Stimulated activated CD4-positive, alpha-beta T cell treated with anti-CD3 and anti-CD28 coated beads, Interleukin-4, amount 100 ng/mL, for 1 hour (primary cell): ENCODE measurements at places on chromosomes 1 and 21.

DNA sequence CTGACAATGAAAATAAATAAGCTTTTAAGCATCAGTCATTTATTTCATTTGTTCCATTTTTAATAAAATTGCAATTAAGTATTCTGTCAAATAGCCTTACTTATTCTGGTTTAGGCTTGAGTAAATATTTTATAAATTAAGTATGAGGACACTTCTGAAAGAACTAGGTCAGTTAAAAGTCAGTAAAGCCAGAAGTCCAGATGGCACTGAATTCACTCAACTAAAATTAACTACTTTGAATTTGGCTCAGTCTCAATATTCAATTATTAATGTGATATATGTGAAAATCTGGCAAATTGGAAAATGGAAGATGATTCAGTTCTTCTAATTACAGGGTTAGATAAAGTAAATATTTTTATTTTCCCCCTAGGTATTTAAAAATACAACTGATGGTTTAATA lies 174.2 kb downstream of the BRINP3 start:
- DNase-seq = no peak

DNA sequence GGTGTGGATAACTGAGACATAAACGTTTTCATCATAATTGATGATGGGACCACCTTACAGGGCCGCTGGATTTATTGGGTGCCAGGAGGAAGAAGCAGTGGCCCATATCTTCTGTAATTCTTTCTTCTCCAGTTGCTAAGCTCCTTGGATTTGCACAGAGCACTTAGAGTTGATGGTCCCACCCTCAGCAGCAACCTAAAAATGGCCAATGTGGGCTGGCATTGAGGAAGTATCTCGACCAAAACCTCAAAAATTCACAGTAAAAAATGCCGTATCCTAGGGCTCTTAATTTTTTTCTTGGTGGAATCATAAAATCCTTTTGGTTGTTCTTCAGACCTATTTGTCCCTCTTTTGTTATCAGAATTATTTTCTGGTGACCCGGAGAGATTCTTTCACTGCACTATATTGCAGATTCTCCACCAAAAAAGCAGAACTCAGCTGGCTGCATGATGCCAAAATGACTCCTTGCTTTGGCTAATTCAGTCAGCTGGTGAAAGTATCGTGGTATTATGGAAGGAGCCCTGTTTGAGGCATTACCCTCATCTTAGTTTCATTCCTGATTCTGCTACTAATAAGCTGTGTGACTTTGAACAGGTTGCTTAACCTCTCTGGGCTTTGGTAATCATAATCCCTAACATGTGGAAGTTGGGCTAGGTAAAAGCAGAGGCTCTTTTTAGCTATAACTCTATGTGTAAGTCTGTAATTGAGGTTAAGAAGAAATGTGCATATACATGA lies 27.6 kb downstream of the KIRREL1 start:
- no peak for DNase-seq

DNA sequence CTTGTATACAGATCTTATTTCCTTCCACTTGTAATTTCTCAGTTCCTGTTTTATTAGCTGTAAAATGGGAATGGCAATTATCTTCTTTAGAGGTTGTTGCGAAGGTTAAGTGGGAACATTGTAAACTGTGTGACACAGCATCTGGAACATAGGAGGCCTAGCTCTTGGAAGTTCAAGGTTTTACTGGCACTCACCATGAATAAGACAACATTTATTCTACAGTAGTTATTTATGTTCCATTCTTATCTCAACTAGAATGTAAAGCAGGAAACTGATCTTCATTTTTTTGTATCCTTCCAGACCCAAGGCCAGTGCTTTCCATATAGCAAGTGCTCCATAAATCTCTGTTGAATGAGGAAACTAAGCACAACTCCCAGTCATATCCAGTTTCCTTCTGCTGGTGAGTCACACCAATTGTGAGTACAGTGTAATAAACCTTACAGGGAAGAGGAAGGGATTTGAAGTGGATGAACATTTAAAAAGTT lies 1.4 kb downstream of the BCL10 start:
- DNase-seq = no peak

DNA sequence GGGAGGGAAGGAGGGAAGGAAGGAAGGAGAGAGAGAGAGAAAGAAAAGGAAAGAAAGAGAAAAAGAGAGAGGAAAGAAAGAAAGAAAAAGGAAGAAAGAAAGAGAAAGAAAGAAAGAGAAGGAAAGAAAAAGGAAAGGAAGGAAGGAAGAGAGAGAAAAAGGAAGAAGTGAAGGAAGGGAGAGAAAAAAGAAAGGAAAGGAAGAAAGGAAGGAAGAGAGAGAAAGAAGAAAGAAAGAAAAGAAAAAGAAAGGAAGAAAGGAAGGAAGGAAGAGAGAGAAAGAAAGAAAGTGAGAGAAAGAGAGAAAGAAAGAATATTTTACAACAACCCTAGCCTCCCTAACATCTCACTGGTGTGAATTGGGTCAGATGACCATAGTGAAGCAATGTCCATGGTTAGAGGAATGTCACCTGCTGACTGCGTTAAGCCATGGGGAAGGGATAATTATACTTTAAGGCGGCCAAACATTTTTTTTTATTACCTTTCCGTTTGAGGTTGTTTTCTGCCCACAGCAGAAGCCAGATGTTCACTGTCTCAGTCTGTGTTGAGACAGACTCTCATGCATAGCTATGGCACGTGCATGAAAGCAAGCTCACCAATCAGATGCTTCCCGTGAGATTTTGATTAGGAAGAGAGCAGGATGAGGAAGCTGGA lies 76.4 kb downstream of the SNRPE start:
- no peak for DNase-seq

- DNase-seq = no peak
Measured at GRCh38 chr1:110982320-110982719, 18.6 kb upstream of the LRIF1 start.

- DNase-seq = no peak
Measured at GRCh38 chr1:197595304-197595904, 179.9 kb downstream of the DENND1B start.

DNA sequence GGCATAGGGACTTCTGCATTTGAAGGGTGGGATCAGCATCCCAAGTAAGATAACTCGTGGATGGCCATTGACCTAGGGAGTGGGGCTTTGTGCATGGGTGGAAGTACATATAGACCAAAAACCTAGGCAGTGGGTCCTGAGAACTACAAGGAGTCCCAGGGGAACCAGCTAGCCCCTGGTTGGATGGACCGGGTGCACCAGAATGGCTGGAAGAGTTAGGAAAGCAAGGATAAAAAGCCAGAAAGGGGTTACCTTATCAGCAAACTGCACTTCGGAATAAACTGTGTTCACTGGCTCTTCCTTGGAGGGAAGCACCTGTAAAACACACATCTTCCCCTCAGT lies 26.6 kb upstream of the SLAMF6 start:
- no peak for DNase-seq

GRCh38 chr1:59063501-59063900 lies 233.4 kb upstream of the FGGY start:
- no peak for DNase-seq

DNA sequence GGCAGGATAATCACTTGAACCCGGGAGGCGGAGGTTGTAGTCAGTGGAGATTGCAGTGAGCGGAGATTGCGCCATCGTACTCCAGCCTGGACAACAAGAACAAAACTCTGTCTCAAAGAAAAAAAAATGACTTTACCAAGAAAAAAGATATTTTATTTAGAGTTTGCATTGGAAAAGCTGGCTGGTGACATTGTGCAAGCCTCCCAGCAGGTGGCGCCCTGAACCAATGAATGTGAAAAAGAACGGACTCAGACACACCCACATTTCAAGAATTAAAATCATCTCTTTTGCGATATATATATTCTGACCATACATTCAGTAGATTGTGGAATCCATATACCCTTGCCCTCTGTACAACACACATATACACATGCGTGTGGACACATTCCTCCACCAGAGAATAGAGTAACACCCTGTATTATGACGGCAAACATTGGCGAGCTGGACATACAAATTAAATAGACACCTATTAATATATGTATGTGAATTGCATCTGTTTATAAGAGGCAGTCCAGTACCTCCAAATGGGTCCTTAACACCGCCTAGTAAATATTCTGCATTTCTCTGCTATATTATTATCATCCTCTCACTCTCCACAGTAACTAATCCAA lies 39.0 kb upstream of the CADM3 start:
- DNase-seq = peak; percentile 75

DNA sequence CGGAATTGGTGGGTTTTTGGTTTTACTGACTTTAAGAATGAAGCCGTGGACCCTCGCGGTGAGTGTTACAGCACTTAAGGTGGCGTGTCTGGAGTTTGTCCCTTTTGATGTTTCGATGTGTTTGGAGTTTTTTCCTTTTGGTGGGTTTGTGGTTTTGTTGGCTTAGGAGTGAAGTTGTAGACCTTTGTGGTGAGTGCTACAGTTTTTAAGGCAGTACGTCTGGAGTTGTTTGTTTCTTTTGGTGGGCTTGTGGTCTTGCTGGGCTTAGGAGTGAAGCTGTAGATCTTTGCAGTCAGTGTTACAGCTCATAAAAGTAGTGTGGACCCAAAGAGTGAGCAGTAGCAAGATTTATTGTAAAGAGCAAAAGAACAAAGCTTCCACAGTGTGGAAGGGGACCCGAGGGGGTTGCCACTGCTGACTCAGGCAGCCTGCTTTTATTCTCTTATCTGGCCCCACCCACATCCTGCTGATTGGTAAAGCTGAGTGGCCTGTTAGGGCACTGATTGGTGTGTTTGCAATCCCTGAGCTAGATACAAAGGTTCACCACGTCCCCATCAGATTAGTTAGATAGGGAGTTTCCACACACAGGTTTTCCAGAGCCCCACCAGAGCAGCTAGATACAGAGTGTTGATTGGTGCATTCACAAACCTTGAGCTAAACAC lies 20.9 kb downstream of the HENMT1 start:
- DNase-seq = peak; percentile 48

DNA sequence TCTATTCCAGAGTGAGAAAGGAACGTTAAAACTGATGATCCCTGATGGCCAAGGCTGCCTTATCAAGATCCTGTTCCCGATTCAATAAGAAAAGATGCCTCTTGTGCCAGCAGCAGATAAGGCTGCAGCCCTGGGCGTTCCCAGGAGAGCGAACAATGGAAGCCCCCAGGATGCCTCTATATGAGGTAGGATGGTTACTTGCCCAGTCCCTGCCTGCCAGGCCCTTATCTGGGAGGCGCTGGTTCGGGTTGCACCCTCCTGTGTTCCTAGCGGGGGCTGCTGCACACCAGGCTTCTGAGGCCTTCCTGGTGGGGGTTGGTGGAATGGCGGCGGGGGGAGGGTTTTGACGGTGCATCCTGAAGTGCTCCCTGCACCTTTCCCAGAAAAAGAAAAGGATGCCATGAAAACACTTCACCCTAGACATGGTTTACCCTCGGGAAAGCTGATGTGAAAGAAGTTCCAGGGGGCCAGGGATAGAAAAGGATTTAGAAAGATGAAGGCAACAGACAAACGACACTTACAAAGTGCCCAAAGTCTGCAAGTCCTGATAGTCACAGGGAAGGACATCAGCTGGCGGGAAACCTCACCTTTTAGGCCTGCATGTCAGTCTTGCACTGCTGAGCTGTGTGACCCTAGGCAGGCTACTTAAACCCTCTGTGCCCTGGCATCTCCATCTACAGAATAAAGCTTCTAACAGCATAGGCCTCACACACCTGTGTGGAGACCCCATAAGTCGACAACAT lies 100.3 kb downstream of the KCNJ15 start:
- DNase-seq = no peak

GRCh38 chr1:110494036-110494435 lies 24.9 kb downstream of the KCNA10 start:
- no peak for DNase-seq

- no peak for DNase-seq
Measured at GRCh38 chr1:172549621-172550280, 16.8 kb downstream of the SUCO start.

DNA sequence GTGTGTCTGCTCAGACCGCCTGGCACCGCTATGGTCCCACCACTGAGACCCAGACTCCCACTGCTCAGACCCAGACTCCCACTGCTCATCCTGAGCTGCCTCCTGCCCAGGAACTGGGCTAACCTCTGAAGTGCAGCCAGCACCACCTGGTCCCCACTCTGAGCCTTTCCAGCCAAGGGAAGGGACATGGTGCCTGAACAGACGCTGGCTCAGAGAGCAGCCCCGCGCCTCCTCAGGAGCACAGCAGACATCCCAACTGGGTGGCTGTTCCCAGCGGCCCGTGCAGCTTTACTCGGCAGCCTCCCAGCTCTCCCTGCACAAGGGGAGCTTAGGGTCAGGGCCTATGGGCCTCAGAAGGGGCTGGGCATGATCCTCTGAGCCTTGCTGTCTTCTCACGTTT lies 27.8 kb upstream of the CNTN2 start:
- no peak for DNase-seq

DNA sequence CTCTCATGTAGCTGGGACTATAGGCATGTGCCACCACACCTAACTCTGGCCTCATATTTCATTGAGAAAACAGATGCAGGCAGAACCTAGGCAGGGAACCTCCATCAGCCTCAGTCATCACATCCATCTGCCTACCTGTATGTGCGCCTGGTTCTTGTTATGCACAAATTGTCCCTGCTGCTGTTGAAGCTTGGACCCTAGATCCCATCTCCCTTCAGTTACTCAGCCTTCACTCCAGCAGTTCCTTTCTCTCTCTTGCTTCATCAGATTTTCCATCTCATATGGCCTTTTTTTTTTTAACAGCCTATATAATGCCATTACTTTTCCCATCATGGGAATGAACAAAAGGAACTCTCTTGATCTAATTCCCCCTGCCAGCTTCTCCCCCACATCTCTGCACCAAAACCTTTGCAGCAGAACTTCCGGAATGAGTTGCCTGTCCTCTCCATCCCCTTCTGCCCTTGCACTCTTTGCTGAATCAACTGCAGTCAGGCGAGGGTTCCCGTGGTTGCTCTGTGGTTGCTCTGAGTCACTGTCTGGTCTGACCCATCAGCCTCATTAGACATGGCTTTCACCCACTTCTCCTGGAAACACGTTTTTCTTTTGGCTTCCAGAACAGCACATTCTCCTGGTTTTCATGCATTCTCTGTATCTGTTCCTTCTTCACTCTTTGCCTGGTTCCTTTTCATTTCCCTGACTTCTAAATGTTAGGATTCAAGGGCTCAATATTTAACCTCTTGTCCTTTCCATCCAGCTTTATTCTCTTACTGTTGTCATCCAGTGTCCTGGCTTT lies 41.5 kb downstream of the UBE4B start:
- peak; percentile 44 for DNase-seq

DNA sequence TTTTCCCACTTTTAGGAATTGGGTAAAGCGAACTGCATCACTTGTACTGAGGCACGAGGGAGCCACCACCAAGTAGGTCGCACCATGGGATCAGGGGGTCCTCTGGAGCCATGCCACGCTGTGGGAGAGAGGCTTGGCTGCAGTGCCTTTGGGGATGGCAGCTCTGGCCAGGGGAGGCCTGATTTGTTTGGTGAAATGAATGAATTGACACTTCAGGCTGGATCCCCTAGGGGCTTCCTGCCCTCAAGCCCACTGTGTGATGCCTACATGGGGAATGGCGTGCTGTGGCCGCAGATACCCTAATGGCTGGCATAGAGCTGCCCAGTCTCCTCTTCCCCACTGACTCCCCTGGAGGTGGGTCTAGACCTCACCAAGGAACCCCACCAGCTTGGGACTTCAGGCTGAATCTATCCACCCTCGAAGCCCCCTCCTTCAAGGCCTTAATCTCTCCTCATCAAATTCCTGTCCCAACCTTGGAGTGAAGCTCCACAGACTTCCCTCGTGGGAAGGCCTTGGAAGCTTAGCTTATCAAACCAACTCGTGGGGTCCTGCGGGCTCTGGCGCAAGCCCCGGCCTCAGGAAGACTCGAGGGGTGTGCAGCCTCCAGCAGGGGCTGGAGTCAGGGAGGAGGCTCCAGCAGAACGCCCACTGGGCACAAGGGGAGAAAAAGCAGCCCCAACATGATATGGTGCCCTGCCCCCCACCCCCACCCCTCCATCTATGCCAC lies 64.6 kb downstream of the VWA5B1 start:
- no peak for DNase-seq

- DNase-seq = no peak
Measured at GRCh38 chr1:212238552-212238951, 46.7 kb upstream of the PPP2R5A start.
